ENCODE measurements at places on chromosomes 2 and 18. TPM values are rescaled to one million over a fixed set of nuclear protein-coding genes. Genes with fewer than 3 reads are reported as not detected.

Gene SPATA3
- not detected for total RNA-seq

GRCh38 chr2:105496271-105496670 lies 97.4 kb upstream of the FHL2 start:
- no peak for DNase-seq

- DNase-seq = no peak
Observed at GRCh38 chr18:6793455-6793854, 63.9 kb downstream of the ARHGAP28 start.

DNA sequence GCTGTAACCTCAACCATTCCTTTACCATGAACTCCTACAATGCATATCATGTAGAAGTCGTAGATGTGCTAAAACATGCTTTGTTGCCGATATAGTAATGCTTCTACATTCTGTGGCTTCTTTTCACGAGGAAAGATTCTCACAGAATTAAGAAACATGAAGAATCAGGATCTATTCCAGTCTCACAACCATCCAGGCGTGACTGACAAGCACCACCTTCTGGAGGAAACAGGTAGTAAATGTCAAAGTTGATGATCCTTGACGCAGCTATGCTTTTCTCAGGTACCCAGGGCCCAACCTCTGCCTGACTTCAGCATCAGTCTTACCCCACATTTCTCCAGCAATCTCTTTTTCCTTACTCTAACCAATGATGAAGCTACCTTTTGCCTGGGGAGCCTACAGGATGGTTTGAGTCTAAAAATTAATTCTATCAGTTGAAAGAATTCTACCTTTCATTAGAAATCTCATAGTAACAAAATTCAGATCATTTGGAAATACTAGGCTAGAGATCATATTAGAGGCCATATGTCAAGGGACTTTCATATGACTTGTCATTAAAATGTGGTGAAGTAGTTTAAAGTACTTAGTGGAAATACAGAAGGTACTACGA lies 123.3 kb upstream of the RND3 start:
- DNase-seq = no peak

Gene ALKAL2
- 11.9 TPM for total RNA-seq

DNA sequence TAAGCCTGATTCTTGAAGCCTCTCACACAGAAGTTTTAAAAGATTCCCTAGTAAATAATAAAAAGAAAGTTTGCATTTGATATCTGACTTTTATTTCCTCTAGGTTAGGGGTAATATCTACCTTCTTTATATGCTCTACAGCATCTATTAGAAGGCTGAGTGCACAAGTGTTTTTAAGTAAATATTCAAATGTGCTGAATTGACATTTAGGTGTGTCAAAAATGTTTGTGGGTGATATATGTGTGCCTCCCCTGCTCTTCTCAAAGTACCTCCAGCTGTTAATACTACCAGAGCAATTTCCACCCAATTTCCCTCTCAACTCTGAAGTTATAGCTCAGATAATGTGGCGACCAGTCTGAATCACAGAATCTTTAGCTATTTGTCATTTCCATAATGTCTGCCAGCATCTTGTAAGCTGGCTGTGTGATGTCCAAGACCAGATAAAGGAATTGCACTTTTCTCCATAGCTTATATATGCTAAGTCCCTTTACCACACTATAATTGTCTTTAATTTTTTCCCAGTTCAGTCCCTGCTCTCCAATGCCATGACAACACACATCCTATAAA lies 24.4 kb upstream of the ERMN start:
- DNase-seq = no peak

DNA sequence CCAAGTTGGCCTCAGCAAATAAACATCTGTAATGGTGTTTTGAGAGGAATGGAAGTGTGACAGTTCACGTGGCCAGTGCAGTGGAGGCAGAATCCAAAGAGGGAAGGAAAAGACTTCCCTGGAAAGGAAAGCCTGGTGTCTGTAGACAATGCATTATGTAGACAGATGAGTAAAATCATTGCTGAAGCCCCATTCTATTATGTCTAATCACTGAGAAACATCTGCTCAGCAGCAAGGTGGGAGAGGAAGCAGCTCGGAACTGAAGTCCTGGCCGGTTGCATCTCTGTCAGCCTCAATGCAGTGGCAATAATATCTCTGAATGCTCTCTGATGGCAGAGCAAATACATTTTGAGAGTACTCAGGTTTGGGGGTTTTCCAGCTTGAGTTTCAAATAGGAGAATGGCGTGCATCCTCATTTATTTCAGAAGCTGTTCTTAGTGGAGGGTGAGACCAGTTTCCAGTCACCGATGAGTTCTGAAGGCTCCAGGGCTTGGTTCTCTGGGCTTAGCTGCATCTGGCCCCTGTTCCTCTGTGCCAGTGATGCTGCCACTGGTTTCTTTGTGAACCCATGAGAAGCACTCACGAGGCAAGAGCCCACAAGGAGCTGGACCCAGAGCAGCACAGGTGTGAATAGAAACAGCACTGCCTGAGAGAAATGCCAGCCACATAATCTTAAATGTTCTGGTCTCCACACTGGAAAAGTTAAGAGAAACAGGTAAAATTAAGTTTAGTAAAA lies 63.3 kb downstream of the RPIA start:
- DNase-seq = no peak

DNA sequence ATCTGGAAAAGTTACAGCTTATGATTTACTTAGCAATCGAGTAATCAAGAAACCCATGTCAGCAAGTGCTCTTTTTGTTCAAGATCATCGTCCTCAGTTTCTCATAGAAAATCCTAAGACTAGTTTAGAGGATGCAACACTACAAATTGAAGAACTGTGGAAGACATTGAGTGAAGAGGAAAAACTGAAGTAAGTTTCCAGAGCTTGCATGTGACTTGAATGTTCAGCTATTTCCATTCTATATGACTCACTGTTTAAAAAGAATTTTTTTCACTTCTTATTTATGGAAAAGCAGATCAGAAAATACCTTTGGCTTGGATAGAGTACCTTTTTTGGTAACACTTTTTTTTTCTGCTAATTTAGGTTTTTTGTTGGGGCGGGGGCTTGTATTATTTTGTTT lies 70.7 kb downstream of the PMS1 start:
- no peak for DNase-seq

- DNase-seq = no peak
Observed at GRCh38 chr2:133200684-133201421, 367.4 kb downstream of the NCKAP5 start.

DNA sequence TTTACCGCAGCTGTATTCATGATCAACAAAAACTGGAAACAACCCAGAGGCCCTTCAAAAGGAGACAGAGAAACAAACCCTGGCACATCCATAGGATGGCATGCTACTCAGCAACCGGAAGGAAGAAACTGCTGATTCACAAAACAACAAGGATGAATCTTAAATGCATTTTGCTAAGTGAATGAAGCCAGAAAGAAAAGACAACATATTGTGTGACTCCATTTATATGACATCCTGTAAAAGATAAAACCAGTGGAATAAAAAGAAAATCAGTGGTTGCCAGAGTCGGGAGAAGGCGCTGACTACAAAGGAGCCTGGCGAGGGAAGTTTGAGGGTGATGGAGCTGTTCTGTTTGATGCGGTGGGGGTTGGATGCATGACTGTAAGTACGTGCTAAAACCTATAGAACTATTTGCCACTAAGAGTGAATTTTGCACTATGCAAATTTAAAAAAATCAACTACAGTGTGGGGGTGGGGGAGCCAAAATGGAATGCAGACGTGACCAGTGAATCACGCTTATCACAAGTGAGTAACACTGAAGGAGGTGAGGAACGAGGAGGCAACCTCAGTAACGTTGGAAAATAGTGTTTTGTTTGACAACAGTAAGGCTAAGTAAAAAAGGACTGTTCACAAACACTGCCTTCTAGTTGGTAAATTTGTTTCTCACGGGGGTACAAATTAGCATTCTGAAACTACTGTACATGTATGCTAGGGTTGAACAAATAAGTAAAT lies 108.9 kb downstream of the INHBB start:
- DNase-seq = no peak

GRCh38 chr2:237500681-237501424 lies 13.8 kb downstream of the MLPH start:
- no peak for DNase-seq

Gene TSPYL6
- not detected for total RNA-seq

DNA sequence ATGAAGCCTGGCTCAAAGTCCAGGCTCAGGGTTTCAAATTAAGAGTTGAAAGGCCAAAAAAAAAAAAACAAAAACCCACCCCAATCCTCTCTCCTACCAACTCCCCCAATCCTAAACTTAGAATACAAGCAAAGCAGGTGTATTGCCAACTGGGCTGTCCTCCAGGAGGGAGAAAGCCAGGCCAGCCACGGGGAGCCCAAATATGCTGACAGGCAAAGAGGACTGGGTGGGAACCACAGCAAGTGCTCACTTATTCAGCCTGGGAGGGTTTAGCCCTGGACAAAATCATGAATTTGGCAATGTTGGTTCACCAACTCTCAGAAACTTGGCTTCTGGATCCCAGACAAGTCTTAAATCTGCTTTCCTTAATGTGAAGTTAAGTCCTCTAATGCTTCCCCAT lies 36.5 kb downstream of the GKN2 start:
- no peak for DNase-seq

- DNase-seq = peak; percentile 89
Observed at GRCh38 chr2:100628506-100628905, 65.7 kb downstream of the PDCL3 start.

Gene CIB4
- total RNA-seq = not detected

GRCh38 chr2:94960751-94961150 lies 64.8 kb upstream of the MAL start:
- no peak for DNase-seq

GRCh38 chr18:6254456-6254855 lies 160.3 kb downstream of the L3MBTL4 start:
- DNase-seq = no peak

DNA sequence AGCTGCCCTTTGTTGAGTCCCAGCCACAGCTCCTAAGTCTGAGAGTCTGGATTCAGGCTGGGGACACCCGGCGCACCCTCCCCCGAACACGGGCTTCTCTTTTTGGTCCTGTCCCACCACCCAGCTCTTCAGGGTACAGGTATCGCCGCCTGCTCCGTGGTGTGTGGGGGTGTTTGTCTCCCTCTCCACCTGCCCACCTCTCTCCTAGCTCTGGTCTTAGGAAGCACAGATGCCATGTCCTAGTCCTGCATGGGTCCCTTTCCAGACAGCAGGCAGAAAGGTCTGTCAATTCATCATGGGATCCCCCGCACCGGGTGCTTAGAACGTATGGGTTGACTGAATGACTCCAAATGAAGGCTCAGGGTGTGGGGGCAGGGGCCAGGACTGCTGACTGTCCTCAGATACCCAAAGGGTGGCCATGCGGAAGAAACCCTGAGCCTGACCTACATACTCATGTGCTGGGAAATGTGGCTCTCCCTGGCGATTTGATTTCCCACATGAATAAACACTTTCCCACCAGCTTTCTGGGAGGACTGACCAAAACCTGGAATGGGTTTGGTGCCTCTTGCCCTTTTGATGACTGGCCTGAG lies 156.8 kb downstream of the CELF4 start:
- DNase-seq = no peak

Gene LTBP1
- 294 TPM for total RNA-seq

DNA sequence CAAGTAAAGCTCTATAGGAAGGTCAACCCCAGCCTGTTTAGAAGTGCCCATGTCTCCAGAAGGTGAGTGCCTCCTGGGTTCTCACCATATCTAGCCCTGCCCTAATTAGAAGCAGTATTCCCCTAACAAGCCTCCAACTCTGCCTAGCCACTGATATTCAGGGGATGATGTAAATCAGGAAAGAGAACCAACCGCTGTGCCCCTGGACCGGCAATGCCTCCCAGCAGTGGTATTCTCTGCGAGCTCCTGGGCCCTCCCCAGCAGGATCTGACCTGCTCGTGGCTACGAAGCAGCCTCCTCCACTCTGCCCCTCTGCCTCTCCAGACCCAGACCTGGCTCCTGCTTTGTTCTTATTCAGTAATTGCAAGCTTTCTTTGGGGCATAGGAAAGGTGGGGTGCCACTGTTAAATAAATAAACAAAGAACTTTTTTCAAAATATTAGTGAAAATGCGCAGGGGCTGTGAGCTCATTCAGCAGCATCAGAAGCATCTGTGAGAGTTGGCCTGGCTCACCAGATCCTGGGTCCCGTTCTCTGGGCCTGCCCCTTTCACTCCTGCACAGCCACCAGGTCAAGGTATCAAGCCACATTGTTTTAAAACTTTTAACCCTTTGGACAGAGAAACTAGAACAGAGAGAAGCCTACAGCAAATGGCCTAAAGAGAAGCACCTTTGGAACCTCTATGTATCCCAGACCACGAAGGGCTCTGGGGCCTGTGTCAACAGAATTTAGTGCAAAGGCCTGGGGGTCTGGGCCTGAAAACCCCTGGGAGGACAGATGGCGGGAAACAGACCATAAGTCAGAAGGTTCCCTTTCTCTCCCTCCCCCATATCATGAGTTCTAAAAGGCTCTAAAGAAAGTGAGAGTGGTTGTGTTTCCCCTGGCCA lies 11.9 kb downstream of the MREG start:
- DNase-seq = no peak

Gene TMBIM1
- total RNA-seq = 167 TPM

Gene PJVK
- total RNA-seq = 2.4 TPM

Gene RIT2
- not detected for total RNA-seq

Gene CNRIP1
- total RNA-seq = 31.4 TPM

GRCh38 chr2:11370377-11371091 lies 26.1 kb upstream of the ROCK2 start:
- DNase-seq = no peak

GRCh38 chr2:25460261-25460905 lies 118.7 kb upstream of the DNMT3A start:
- DNase-seq = no peak

GRCh38 chr2:165725421-165725820 lies 68.6 kb downstream of the GALNT3 start:
- no peak for DNase-seq

Gene MC4R
- total RNA-seq = 0.45 TPM

DNA sequence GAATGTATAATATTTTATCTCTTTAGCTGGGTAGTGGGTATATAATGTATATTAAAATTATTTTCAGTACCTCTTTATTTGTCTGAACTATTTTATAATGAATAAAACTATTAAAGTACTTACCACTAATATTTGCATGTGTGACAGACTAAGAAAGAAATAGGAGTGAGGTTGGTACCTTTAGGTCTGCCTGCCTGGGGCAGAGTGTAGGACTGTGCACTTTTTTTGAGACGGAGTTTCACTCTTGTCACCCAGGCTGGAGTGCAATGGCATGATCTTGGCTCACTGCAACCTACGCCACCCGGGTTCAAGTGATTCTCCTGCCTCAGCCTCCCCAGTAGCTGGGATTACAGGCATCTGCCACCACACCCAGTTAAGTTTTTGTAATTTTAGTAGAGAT lies 18.8 kb downstream of the NCOA1 start:
- no peak for DNase-seq

- DNase-seq = no peak
Observed at GRCh38 chr2:42261518-42262195, 92.5 kb downstream of the EML4 start.

- DNase-seq = peak; percentile 37
Observed at GRCh38 chr2:137942037-137942832, 22.0 kb upstream of the HNMT start.

All from esophagus muscularis mucosa (tissue), 4 donors.